Renal cortical epithelial cell (primary cell): ENCODE measurements at places on chromosomes 6 and 20.

GRCh38 chr20:845226-845868, 11.8 kb downstream of the FAM110A start:
- DNase-seq = no peak

GRCh38 chr6:170227996-170228945, 62.6 kb downstream of the DLL1 start:
- no peak for DNase-seq

GRCh38 chr6:143673669-143674068, 4.1 kb upstream of the PHACTR2 start:
- DNase-seq = peak; percentile 80

- DNase-seq = no peak
Observed at GRCh38 chr20:48630342-48631075, 197.3 kb downstream of the PREX1 start.

- no peak for DNase-seq
Observed at GRCh38 chr6:155128977-155129376, 133.9 kb downstream of the TIAM2 start.

DNA sequence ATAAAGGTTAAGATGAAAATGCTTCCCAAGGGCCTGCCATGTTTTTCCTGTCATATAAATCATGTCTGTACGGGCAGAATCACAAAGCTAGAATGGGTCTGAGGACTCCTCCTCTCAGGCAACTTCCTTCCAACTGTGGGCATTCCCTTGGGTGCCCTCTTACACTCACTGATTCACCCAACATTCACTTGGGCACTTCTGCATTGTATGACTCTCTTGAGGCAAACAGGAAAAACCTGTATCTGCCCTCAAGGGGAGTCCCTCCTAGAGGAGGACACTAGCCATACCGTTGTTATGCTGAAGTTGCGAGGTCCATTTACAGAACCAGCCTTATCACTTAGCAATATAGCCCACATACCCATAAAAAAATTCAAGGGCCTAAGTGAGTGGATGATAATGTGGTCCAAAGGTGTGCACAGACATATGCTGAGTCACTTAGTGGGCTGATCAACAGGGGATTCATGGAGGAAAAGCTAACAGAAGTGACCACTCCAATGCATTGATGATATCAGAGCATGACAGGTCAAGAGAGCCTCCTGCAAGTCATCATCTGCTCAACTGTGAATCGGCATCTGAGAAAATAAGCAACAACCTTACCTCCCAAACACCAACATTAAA, 131.1 kb downstream of the ATXN1 start:
- DNase-seq = no peak

DNA sequence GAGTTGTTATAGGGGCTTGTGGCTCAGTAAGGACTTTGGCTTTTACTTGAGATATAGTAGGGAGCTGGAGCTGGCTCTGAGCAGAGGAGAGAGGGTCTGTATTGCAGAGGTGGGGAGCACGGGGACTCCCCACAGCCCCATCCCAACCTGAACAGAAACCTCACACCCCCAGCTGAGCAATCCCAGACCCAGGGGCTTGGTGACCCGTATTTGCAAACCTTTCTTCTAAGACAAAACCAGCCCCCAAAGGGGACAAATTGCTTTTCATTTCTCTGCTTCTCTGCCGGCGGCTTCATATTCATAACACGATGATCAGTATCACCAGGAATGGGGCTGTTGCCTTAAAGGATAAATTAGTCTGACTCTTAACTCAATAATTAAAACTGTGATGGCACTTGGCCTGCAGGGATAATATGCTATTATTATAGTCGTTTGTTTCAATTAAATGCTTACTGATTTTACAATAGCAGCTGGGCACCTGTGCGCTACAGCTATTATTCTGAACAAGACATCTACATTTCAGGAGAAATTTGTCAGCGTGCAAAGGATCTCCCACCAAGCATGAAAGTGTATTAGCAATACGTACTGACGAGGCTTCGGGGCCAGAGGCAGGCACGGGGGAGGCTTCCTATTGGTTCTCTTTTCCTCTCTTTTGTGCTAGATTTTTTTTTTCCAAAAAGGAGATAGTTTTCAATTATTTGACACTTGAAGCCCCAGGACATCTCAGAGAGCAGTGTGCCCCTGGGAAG, 118.1 kb downstream of the TOX2 start:
- DNase-seq = no peak

DNA sequence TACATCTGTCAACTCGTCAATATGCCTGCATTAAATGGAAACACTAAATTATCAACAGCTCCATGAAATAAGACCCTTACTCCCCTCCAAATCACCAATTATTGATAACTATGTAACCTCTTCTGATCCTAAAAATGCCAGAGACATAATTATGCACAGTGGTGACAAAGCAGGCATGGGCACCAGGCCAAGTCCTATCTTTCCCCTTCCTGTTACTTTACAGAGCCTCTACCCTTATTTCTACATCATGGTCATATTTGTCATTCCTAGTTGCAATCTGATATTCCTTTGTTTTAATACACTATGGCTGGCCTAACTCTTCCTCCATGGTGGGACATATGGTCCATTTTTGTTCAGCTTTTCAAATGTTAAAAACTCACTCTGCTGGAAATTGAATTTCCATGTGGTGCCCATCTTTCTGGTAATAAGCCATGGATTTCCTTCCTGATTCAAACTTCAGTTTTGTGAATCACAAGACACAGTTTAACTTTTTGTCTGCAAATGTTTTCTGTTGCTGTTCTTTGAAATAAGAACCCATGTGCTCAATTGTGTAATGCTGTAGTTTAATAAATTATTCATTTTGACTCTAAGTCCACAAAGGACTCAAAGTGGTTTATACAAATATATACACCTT, 41.8 kb upstream of the ARFGEF2 start:
- no peak for DNase-seq

- DNase-seq = no peak
Observed at GRCh38 chr6:135085700-135086413, 31.2 kb upstream of the HBS1L start.

GRCh38 chr20:33251496-33251895, 15.7 kb downstream of the BPIFA1 start:
- DNase-seq = no peak

- DNase-seq = no peak
Observed at GRCh38 chr6:157987788-157988699, 6.4 kb downstream of the SYNJ2 start.

- DNase-seq = no peak
Observed at GRCh38 chr20:10453241-10453640, 18.1 kb downstream of the SLX4IP start.

DNA sequence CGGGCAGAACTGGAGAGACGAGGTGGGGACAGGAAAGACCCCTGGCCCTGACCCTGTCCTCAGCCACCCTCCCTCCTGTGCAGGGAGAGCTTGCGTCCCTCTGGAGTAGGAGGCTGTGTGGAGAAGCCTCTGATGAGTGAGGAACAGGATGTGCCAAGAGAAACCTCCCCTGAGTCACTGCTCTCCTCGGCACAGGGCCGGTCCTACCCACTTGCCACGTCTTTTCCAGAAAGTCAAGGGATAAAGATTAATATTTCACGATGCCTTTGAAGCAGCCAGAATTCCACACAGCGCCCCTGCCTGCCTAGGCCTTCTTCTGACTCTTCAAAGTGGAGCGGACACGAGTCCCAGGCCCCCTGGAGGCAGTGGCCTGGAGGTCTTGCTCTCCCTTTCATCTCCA, 34.9 kb upstream of the THBS2 start:
- DNase-seq = no peak

- no peak for DNase-seq
Observed at GRCh38 chr20:22470620-22471026, 113.7 kb downstream of the FOXA2 start.

- no peak for DNase-seq
Observed at GRCh38 chr20:59574308-59574707, 30.0 kb upstream of the PHACTR3 start.

GRCh38 chr20:61044499-61044898, 207.6 kb upstream of the CDH4 start:
- no peak for DNase-seq

GRCh38 chr6:45836438-45836824, 179.2 kb downstream of the CLIC5 start:
- no peak for DNase-seq

- no peak for DNase-seq
Observed at GRCh38 chr20:47099093-47099492, 204.4 kb downstream of the EYA2 start.

- peak; percentile 45 for DNase-seq
Observed at GRCh38 chr6:11994875-11995461, 17.1 kb upstream of the HIVEP1 start.

GRCh38 chr6:157823001-157823527, at the start of gene SNX9:
TSS of gene SNX9 (plus strand) at chr6:157823246. CDS start at chr6:157823435, 189 bp downstream.
- DNase-seq = no peak

DNA sequence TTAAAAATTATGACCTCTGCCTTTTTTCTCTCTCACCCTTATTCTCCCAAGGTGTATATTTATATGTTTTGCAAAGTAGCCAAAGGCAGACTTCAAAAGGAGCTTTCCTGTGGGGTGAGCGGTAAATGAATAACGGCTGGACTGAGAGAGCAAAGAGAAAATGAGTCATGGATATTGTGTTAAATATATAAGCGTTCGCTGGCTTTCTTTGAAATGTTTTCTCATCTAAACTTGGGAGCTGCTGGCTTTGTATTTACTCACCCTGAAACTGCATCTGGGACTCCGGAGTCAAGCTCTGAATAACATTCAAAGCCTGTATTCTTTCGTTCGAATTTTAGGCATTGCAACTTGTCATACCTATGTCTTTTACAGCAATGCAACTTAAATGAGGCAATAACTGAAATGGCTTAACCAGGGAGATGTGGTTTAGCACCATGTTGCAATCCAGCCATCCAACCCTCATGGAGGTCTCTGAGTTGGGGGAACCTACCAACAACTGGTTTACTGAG, 32.0 kb downstream of the ATXN1 start:
- DNase-seq = peak; percentile 94

- no peak for DNase-seq
Observed at GRCh38 chr6:95503568-95503967, 73.8 kb upstream of the MANEA start.

- peak; percentile 31 for DNase-seq
Observed at GRCh38 chr6:139738801-139739455, 364.5 kb upstream of the CITED2 start.

- no peak for DNase-seq
Observed at GRCh38 chr20:64155258-64156135, 8.8 kb upstream of the MYT1 start.

DNA sequence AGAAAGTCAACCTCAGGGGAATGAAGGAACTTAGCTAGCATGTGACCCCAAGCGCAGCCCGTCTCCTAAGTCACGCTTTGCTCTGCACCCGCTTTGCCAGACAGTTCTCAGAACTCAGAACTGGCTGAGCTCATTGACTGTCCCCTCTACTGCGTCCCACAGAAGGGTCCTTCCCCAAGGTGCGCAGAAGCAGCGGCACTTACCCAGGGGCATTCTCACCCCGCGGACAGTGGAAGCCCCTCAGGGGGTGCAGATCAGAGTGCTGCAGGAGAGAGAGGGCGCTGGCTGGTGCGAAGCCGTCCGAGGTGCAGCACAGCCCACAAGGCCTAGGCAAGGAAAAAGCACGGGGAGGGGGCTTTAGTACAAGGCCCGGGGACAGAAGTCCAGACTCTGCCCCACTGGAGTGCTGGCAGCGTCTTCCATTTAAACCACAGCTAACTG, 807 bp downstream of the SNHG17 start:
- DNase-seq = no peak

- DNase-seq = no peak
Observed at GRCh38 chr6:132085731-132086130, 134.6 kb upstream of the CCN2 start.

GRCh38 chr20:22312744-22313346, 271.5 kb downstream of the FOXA2 start:
- DNase-seq = peak; percentile 34

DNA sequence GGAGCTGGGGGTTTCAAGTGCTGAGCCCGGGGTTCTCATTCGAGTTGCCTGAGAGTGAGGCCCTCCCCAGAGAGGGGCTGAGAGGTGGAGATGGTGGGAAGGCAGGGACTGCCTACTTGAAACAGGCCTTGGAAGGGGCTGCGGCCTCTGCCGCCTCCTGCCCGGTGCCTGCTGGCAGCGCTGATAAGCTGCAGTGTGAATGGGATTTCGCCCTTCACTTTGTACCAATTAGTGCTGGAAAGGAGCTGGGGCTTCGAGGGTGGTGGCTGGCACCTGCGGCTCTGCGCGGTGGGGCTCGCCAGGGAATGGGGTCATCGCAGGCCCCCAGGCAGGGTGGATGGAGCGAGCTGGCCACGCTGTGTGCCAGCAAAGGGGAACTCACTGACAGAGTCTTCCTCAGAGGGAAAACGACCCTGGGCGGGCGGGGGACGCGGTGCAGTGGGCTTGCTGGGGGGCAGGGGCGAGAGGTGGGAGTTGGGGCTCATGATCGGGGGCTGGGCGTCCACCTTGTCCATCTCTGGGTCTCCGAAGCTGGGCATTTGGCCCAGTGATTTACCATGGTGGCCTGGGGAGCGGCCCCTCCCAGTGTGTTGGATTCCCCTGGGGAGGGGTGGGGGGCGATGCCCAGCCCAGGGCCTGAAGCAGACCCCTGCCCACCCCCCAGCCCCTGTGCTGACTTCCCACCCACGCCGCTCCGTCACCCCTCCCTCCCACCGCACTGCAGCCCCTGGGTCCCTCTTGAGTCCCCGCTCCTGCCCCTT, 22.9 kb downstream of the COL20A1 start:
- no peak for DNase-seq

GRCh38 chr20:10673176-10673841, 490 bp downstream of the JAG1 start:
- no peak for DNase-seq

DNA sequence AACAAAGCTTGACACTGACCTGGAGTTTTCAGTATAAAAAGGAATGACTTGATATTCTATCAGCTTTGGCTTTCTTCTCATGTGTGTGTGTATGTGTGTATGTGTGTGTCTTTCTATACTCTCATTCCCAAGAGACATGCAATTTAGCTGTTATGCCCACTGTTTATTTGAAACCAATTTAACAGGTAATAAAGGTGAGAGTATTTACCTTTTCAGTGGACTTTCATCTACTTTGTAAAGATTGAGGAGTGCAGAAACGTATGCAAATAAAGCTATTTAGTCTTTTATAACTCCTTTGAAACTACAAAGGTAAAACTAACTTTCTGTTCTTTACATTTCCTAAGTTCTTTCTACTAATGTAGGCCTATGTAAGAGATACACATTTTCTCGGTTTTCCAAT, 103.5 kb upstream of the HS3ST5 start:
- no peak for DNase-seq

- DNase-seq = no peak
Observed at GRCh38 chr6:44739181-44739580, 351.7 kb downstream of the CDC5L start.

GRCh38 chr6:11653028-11653583, 115.6 kb downstream of the TMEM170B start:
- peak; percentile 92 for DNase-seq

- DNase-seq = no peak
Observed at GRCh38 chr20:53855733-53856132, 214.7 kb downstream of the BCAS1 start.

DNA sequence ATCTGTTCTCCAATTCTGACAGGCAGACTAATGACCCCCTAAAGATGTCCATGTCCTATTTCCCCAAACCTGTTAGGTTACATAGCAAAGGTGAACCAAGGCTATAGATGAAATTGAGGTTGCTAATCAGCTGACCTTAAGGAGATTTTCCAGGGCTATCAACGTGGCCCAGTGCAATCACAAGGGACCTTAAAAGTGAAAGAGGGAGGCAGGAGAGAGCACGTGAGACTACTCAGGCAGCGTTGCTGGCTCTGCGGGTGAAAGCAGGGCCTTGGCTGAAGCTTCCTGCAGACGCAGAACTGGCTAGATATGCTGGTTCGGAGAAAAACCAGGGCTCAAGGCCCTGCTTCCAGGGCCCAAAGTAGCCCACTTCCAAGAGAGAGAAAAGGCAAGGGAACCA, 78.7 kb downstream of the NCOA7 start:
- no peak for DNase-seq
